ENCODE measurements at places on chromosomes 6 and 20.
A peak's percentile ranks its signal among the peaks of the same experiment; 100 is the strongest.

GRCh38 chr6:41182069-41183034 is 18.6 kb downstream of the TREML2 start:
- H3K27ac ChIP-seq = no peak overlapping the region

- H3K4me1 ChIP-seq = peaks cover 2% of the 10 kb centered on the region
- H3K4me3 ChIP-seq = no peak overlapping the region
- no peaks in the 10 kb centered on the region for H3K36me3 ChIP-seq
- no peaks in the 10 kb centered on the region for H3K27me3 ChIP-seq
- no peak overlapping the region for H3K27ac ChIP-seq
Measured at GRCh38 chr20:10733122-10733521, 59.3 kb upstream of the JAG1 start.

- H3K27ac ChIP-seq = no peak overlapping the region
- no peak for DNase-seq
- no peak overlapping the region for H3K4me3 ChIP-seq
- no peaks in the 10 kb centered on the region for H3K36me3 ChIP-seq
- no peaks in the 10 kb centered on the region for H3K4me1 ChIP-seq
Measured at GRCh38 chr20:57818418-57819181, 108.8 kb upstream of the PMEPA1 start.

GRCh38 chr20:53088786-53089185 is 116.6 kb downstream of the TSHZ2 start:
- no peak overlapping the region for H3K27ac ChIP-seq
- no peaks in the 10 kb centered on the region for H3K4me1 ChIP-seq
- H3K27me3 ChIP-seq = no peaks in the 10 kb centered on the region
- no peak for DNase-seq

DNA sequence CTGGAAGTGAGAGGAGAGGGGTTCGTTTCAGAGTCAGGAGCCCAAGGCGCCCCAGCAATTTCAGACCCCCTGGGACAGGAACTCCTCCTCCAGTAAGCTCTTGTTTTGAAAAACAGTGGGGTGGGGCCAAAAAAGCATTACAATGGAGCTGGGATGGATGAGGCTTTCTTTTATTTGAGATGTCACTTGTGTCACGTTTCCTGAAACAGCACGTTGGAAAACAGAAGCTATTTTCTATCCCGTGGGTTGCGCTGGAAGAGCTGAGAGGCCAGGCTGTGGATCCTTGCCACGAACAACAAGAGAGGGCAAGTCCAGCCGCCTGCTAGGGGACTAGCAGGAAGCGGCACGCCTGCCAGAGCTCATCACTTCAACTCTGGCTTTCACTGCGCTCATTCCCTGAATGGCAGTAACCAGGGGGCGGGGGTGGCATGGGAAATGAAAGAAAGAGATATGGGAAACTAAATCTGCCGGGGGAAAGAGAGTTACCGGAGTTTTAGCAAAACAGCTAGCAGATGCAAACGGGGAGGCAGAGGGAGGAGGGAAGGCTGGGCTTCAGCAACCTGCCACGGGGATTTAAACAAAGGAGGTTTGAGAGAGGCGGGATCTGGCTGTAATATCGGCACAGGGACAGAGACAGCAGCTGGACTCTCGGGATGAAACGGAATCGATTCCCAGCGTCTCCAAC is 34.6 kb downstream of the GCNT2 start:
- H3K4me1 ChIP-seq = peaks cover 9% of the 10 kb centered on the region
- peak overlapping the region; percentile 53 for H3K4me3 ChIP-seq
- H3K36me3 ChIP-seq = no peaks in the 10 kb centered on the region

DNA sequence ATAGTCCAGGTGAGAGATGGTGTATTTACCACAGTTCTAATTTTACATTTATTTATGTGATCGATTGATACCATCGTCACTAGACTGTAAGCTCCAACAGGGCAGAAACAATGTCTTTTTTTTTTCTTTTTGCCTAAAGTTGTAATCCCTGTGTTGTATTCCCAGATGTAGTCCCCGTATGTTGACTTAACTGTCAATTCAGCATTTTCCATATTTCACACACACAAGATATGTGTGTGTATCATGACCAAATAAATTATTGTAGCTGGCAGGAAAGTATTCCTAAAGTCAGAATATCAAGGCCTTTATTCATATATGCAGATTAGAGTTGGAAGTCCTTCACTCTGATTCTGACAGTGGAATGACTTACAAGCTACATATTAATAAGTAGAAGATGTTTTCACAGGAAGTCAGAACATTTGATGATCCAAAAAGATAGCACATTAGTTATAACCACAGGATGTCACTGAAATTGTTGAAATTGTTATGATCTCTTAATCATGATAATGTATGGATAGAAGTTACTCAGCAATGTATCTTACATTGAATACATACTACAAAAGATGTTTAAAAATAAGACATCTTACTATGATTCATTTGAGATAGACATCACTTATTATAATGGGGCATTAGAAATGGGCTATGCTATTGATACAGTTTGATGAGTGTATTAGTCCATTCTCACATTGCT is 10.6 kb downstream of the RNF182 start:
- no peak for DNase-seq
- H3K4me3 ChIP-seq = no peak overlapping the region
- H3K4me1 ChIP-seq = no peaks in the 10 kb centered on the region
- H3K27me3 ChIP-seq = no peaks in the 10 kb centered on the region

GRCh38 chr6:147870506-147871110 is 362.1 kb downstream of the SAMD5 start:
- DNase-seq = no peak
- no peaks in the 10 kb centered on the region for H3K36me3 ChIP-seq
- no peak overlapping the region for H3K27ac ChIP-seq
- no peaks in the 10 kb centered on the region for H3K4me1 ChIP-seq
